Omental fat pad (tissue), 4 donors: ENCODE measurements at places on chromosomes 11 and 22. TPM values are rescaled to one million over a fixed set of nuclear protein-coding genes. Genes with fewer than 3 reads are reported as not detected.

The NOX4 gene
- total RNA-seq = 6.7 TPM

DNA sequence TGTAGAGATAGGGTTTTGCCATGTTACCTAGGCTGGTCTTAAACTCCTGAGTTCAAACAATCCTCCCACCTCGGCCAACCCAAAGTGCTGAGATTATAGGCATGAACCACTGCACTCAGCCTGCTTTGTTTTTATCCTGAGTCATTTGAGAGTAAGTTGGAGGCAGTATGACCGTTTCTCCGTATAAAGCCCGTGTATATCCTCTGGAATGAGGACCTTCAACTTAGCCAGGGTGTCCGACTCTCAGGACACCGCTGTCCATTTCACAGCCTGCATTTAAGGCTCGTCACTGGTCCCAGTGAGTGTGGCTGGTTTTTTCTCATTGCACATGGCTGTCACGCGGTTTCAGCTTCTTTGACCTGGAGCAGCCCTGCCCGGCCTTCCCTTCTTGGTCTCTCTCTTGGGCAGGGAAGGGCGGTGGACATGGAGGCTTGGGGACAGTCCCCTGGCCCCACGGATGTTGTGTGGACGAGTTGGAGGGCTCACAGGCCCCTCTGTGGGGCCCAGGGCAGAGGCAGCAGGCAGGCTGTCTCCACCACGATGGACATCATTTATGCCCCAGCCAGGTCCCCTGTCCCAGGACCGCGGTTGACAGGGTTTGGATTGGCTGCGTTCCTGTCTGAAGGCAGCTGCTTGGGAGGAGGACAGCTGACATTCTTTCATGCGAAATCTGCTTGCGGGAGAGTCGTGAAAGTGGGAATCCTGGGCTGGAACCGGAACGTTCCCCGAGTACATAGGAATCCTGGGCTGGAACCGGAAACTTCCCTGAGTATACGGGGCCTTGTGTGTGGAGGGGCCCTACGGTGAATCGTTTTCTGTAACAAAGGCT lies 93.3 kb downstream of the KCNQ1 start:
- DNase-seq = no peak

The OR5W2 gene
- not detected for total RNA-seq

The POU2AF3 gene
- not detected for total RNA-seq

- no peak for DNase-seq
Measured at GRCh38 chr11:44176546-44177213, 81.2 kb downstream of the EXT2 start.
